ENCODE measurements at places on chromosomes 1 and 21.

GRCh38 chr1:25837262-25837875, 17.6 kb downstream of the MTFR1L start:
- no peak for DNase-seq

- DNase-seq = no peak
Measured at GRCh38 chr1:47388030-47388890, 27.8 kb upstream of the FOXE3 start.

DNA sequence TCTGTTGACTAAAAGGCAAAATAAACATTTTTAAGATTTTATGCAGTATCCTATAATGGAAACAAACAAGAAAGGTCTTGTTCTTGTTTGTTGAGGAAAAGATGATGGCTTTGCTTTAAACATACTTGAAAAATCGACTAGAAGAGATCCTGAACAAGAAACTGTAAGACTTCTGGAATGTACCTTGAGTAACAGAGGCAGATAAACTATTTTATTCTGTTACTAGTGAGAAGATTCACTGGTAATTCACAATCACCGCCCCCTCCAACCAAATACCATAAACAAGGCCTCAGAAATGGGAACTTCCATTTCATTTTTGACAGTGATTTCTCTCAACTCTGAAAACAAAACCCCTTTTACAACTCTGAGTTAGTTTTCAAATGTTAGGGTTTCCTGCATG, 18.1 kb downstream of the TSEN15 start:
- DNase-seq = no peak

- no peak for DNase-seq
Measured at GRCh38 chr1:70899735-70900134, 147.9 kb downstream of the PTGER3 start.

DNA sequence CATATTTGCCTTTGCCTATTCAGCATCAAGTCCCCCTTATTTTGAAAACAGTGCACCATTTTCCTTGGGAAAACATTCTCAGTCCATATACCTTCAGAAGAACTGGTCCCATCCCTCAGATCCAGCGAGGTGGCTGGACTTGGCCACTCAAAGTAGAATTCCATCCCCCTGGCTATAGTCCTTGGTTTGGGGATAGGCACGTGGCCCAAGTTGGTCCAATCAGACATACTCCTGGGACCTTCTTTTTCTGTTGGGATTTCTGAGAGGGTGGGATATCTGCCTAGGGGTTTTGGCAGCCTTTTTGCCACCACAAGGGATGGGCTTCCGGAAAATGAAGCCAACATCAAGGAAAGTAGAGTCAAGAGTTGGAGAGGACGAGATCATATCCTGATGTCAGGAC, 10.7 kb upstream of the MATN1 start:
- DNase-seq = no peak

DNA sequence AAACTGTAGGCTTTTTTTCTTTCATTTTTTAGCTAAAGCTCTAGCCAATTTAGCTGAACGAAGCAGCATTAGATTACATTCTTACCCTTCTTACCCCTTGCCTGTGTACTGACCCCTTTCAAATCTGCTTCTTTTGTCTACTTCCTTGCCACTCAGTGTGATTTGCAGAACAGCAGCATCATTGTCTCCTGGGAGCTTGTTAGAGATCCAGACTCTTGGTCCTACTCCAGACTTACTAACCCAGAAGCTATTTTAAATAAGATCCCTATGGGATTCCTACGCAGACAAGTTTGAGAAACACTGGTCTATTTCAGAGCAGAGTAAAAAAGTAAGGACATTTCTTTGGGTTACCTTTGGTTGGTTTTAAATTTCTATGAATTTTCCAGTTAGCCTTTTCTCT, 13.8 kb downstream of the LRRC39 start:
- peak; percentile 4 for DNase-seq

Measured in AG08396 (cell line).